ENCODE measurements at places on chromosomes 7 and 10.

DNA sequence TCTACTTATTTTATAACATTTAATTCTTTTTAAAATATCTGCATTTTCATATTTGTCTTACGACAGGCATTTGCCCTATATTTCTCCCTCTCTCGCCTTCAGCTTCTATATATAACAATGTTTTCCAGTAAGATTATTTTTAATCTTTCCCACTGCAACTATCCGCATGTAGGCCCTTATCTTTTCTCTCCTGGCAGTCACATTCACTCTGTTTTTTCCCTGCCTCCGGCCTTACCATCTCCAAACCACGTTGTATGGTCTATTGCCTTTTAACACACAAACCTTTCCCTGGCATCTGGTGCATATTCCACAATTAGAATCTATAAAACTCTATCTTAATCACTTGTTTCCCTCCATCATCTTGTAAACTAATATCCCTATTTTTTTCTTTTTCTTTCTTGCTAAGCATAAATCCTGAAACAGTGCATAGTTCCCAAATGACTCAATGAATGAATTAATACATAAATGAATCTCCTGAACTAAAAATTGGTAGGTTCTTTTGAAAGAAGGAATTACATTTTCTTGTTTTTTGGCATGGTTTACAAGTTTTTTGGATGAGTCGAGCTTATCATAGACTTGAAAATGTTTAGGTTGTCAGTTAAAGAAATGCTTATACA, 173.2 kb downstream of the SEMA3A start:
- DNase-seq = no peak
- no peaks in the 10 kb centered on the region for H3K36me3 ChIP-seq
- no peaks in the 10 kb centered on the region for H3K4me1 ChIP-seq
- no peak overlapping the region for H3K27ac ChIP-seq
- no peaks in the 10 kb centered on the region for H3K27me3 ChIP-seq

GRCh38 chr7:81482600-81483186, 287.2 kb downstream of the HGF start:
- peaks cover 5% of the 10 kb centered on the region for H3K27me3 ChIP-seq
- DNase-seq = no peak
- no peaks in the 10 kb centered on the region for H3K4me1 ChIP-seq
- H3K36me3 ChIP-seq = no peaks in the 10 kb centered on the region
- H3K4me3 ChIP-seq = no peak overlapping the region

- no peaks in the 10 kb centered on the region for H3K27me3 ChIP-seq
- peaks cover 18% of the 10 kb centered on the region for H3K36me3 ChIP-seq
- peaks cover 20% of the 10 kb centered on the region for H3K4me1 ChIP-seq
- no peak for DNase-seq
These were observed 11.9 kb downstream of the RAB11FIP2 start for GRCh38 chr10:118034791-118035261.

- DNase-seq = peak; percentile 46
- peak overlapping the region; percentile 75 for H3K4me3 ChIP-seq
- H3K27me3 ChIP-seq = no peaks in the 10 kb centered on the region
These were observed 64.4 kb upstream of the AHR start for GRCh38 chr7:17234030-17234397.

DNA sequence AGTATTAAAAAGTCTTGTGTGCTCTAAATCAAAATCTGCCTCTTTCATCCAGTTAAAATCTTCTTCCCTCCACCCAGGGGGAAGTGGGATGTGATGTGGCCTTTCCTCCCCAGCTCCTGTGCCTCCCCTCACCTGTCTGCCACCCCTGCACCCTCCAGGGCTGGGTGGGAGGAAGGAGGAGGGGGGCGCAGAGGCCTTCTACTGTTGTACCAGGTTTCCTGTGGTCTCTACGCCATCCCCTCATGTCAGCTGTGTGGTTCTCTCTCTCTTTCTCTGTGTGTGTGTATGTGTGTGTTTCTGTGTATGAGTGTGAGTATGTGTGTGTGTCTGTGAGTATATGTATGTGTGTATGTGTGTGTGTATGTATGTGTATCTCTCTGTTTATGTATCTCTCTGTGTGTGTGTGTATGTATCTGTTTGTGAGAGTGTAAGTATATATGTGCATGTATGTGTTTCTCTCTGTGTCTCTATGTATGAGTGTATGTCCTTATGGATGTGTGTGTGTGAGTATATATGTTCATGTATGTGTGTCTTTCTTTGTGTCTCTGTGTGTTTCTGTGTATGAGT, 45.5 kb upstream of the C10orf71 start:
- H3K27me3 ChIP-seq = no peaks in the 10 kb centered on the region
- H3K4me1 ChIP-seq = peaks cover 5% of the 10 kb centered on the region
- no peak for DNase-seq
- H3K27ac ChIP-seq = no peak overlapping the region

DNA sequence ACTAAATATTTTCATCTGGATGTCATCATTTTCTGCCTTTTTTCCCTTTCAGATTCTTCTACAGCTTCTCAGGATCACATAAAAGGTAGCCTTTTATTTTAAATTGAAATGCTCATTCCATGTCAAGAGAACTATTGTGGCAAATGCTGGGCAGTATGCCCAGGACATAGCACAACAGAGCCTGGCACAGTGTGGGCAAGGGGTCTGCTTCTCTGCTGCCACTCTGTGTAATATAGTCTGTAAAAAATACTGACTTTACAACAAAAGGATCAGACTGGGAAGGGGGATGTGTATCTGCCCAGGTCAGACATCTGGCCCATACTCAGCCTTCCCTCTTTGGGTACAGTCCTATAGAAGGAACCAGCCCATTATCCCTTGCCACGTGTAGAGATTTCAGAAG, 62.7 kb downstream of the CUZD1 start:
- no peak overlapping the region for H3K27ac ChIP-seq
- H3K36me3 ChIP-seq = no peaks in the 10 kb centered on the region
- peaks cover 14% of the 10 kb centered on the region for H3K27me3 ChIP-seq
- H3K4me1 ChIP-seq = no peaks in the 10 kb centered on the region
- H3K4me3 ChIP-seq = no peak overlapping the region

DNA sequence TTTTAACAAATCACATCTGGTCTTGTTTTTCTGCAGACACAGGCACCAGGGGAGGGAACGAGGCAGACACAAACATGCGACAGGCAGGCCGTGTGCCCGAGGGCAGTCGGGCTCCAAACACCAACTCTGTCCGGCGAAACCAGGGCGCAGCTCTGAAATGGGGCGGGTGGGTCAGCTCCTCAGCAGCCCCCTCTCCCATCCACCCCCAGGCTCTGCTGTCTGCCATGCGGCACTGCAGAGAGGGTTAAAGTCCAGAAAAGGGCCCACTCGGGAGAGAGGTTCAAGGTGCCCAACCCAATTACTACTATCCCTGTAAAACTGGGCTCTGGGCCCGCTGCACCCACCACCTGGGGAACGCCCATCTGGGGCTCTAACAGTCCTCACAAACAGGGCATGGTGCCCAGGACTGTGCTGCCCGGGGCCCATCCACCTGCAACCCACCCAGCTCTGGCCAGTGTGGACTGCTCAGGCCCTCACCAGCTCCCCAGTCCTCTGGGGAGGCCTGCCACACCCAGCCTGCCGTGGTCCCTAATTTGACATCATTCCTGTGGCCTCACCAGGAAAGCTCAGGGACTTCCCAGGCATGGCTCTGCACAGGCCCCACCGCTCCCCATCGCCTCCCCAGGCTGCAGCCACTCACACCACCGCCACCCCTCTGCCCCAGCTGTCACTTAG, 18.7 kb downstream of the YKT6 start:
- no peaks in the 10 kb centered on the region for H3K27me3 ChIP-seq
- H3K36me3 ChIP-seq = no peaks in the 10 kb centered on the region
- no peak overlapping the region for H3K27ac ChIP-seq
- H3K4me1 ChIP-seq = no peaks in the 10 kb centered on the region
- DNase-seq = no peak

DNA sequence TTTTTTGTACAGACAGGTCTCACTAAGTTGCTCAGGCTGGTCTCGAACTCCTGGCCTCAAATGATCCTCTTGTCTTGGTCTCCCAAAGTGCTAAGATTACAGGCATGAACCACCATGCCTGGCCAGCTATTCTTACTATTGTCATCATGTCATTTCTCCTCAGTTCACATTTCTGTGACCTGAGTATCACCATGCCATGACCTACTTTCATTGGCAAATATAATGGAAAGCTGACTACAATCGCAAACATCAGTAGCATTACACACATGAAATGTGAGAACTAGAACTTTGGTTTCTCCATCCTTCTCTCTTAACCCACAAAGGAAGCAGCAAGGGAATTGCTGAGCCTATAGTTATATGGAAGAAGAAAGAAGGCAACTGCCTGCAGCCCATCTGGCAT, 26.0 kb upstream of the WIPF3 start:
- H3K4me1 ChIP-seq = no peaks in the 10 kb centered on the region
- DNase-seq = no peak
- H3K27me3 ChIP-seq = peaks cover 21% of the 10 kb centered on the region

- no peaks in the 10 kb centered on the region for H3K27me3 ChIP-seq
- H3K36me3 ChIP-seq = no peaks in the 10 kb centered on the region
- no peak overlapping the region for H3K4me3 ChIP-seq
- no peak for DNase-seq
- no peaks in the 10 kb centered on the region for H3K4me1 ChIP-seq
- no peak overlapping the region for H3K27ac ChIP-seq
These were observed 16.9 kb downstream of the LHPP start for GRCh38 chr10:124478515-124478914.

GRCh38 chr10:20601941-20602461, 295.1 kb downstream of the NEBL start:
- no peaks in the 10 kb centered on the region for H3K4me1 ChIP-seq
- H3K27me3 ChIP-seq = no peaks in the 10 kb centered on the region
- no peak overlapping the region for H3K27ac ChIP-seq
- H3K36me3 ChIP-seq = no peaks in the 10 kb centered on the region
- no peak for DNase-seq

- no peaks in the 10 kb centered on the region for H3K27me3 ChIP-seq
- peaks cover 5% of the 10 kb centered on the region for H3K36me3 ChIP-seq
- no peak for DNase-seq
- H3K4me1 ChIP-seq = peaks cover 16% of the 10 kb centered on the region
These were observed 87.8 kb downstream of the TAF3 start for GRCh38 chr10:7906128-7906527.

DNA sequence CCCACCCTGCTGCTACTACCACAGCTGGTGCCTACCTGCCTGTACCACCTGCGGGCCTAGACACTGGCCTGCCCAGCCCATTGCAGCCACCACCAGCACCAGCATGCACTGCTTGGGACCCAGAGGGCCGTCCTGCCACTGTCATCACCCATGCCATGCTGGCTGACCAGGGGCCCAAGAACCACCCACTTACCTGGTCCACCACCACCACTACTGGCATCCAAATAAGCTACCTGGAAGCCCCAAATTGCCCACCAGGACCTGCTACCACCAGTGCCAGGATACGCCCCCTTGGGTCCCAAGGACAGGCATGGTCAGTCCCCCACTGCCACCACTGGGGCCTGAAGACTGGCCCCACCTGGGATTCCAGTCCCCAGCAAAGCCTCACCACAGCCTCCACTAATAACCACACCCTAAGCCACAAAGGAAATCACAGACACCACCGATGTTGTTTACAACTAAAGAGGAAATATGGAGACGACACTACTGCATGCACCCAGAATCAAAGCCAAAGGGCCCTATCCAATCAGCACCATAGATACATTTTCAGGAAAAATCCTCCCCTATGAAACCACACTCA, 70.5 kb upstream of the DIP2C start:
- H3K4me3 ChIP-seq = no peak overlapping the region
- H3K36me3 ChIP-seq = no peaks in the 10 kb centered on the region
- H3K27ac ChIP-seq = no peak overlapping the region
- H3K4me1 ChIP-seq = no peaks in the 10 kb centered on the region

DNA sequence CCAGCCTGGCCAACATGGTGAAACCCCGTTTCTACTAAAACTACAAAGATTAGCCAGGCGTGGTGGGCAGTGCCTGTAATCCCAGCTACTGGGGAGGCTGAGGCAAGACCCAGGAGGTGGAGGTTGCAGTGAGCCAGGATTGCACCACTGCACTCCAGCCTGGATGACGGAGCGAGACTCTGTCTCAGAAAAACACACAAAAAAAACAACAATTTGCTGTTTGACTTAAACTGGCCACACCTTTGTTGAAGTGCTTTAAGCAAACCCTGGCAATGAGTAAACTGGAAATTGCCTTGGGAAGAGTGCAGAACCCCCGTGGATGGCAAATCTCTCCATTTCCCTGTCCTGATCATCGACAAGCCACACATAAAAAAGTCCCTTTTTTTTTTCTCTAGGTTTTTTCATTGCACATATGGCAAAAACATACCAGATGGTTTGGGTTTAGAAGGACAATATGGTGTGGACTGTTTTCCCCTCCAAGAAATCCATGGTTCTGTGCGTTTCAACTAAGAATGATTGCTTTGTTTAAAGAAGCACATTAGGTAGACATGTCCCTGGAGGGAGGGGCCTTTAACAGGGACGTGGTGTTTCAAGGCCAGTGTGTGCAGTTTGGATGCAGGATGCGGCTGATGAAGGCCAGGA, 76.9 kb downstream of the NRP1 start:
- peaks cover 19% of the 10 kb centered on the region for H3K4me1 ChIP-seq
- peaks cover under 1% of the 10 kb centered on the region for H3K27me3 ChIP-seq
- no peak overlapping the region for H3K4me3 ChIP-seq
- H3K36me3 ChIP-seq = peaks cover 4% of the 10 kb centered on the region
- H3K27ac ChIP-seq = no peak overlapping the region
- no peak for DNase-seq

DNA sequence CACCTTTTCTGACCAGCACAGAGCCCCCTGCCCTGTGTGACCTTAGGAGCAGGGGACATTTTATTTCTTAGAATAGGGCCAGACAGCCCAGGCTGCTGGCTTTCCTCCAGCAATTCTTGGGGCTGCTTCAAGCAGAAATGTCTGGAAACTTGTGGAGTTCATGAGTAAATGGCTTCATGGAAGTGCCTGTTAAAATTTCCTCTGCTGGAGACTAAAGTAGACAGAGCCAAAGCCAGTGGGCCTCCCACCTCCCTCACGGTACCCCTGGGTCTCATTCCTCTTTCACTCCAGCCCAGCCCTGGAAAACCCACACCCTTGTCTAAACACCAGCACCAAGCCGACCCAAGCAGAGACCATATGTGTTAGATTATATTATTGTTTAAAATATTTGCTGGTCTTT, 505.5 kb upstream of the ZMIZ1 start:
- no peak overlapping the region for H3K27ac ChIP-seq
- H3K36me3 ChIP-seq = no peaks in the 10 kb centered on the region
- H3K4me3 ChIP-seq = no peak overlapping the region
- no peak for DNase-seq
- no peaks in the 10 kb centered on the region for H3K4me1 ChIP-seq
- H3K27me3 ChIP-seq = peaks cover 3% of the 10 kb centered on the region

DNA sequence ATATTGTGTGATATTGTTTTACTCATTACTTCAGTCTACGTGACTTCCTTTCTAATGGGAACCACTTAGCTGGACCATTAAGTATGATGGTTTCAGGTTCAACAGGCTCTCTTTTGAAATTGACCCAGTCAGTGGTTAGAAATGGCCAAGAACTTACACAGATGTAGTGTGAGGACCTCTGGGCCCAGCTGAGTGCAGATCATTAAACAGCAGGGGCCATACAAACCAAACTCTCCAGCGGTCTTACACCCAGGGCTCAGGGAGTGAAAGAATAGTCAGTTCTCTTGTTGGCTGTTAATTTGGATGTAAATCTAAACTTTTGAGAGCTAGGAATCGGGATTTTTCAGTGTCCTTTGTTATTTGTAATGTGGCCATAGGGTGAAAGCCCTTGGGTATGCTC, 107.3 kb downstream of the CELF2 start:
- DNase-seq = no peak
- peaks cover 16% of the 10 kb centered on the region for H3K4me1 ChIP-seq
- no peak overlapping the region for H3K4me3 ChIP-seq
- H3K36me3 ChIP-seq = peaks cover 7% of the 10 kb centered on the region
- H3K27me3 ChIP-seq = no peaks in the 10 kb centered on the region

GRCh38 chr10:52499281-52499680, 185.2 kb downstream of the DKK1 start:
- no peaks in the 10 kb centered on the region for H3K36me3 ChIP-seq

Data from activated naive CD8-positive, alpha-beta T cell treated with anti-CD3 and anti-CD28 coated beads for 36 hours (primary cell).